ENCODE measurements at places on chromosomes 12 and 14.

- no peak for DNase-seq
These were observed 379.6 kb downstream of the LRIG3 start for GRCh38 chr12:58540480-58541299.

DNA sequence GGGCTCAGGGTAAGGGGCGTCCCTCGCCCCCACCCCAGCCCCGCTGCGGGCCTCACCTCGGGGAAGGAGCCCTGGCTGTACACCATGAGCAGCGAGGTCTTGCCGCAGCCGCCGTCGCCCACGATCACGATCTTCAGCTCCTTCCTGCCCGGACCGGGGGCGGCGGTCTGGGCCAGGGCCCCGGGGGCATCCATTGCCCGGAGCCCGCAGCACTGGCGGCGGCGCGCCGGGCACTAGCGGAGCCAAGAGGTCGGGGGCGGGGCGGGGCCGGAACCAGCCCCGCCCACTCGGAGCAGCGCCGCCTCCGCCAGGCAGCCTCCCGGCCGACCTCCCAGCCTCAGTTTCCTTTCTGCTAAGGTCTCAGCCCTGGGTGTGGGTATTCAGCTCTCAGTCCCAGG is at the start of gene RHOF:
Gene RHOF (minus strand): TSS at position 249 of the 398 bp plus-strand sequence. CDS start 55 bp downstream, at position 194.
- DNase-seq, result no peak

- no peak for DNase-seq
These were observed 41.5 kb downstream of the KIF21A start for GRCh38 chr12:39401459-39401858.

GRCh38 chr14:57057803-57058202 is 210.9 kb downstream of the EXOC5 start:
- no peak for DNase-seq

- peak; percentile 92 for DNase-seq
These were observed 92.0 kb downstream of the SCARB1 start for GRCh38 chr12:124771462-124772288.

- no peak for DNase-seq
These were observed 236.7 kb downstream of the FBXL14 start for GRCh38 chr12:1357711-1358110.

- DNase-seq, result no peak
These were observed 51.1 kb downstream of the SYNE3 start for GRCh38 chr14:95465358-95465757.

DNA sequence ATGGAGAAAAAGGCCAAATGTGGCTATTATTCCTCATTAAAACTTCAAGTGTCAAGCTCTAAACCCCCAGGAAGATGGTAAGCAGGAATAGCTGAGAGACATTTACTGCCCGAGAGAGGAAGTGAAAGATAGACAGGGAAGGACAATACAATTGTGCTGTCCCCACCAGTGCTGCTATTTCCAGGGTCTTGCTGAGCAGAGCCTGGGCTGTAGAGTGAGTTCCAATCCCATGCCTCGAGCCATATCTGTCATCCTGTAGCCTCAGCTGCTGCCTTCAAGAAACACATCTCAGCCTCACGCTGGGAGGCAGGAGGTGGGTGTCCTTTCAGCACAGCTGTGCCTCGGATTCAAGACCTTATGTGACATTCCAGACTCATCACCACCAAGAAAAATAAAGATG is 114.0 kb downstream of the RPAP3 start:
- DNase-seq, result no peak

DNA sequence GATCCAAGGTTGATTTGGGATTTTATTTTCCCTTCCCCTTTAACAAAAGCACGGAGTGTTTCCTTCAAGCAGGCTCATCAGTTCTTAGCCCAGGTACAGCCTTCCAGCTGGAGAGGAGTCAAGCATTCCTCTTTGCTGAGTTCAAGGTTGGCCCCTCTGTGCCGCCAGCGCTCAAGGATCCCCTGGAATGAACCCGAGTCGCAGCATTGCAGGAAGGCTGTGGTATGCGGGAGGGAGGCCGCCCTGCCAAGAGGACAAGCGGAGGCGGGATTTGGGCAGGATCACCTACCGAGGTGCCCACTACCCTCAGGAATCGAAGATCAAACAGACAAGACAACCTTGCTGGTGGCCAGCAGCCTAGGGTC is 53.9 kb upstream of the NCOR2 start:
- DNase-seq, result no peak

DNA sequence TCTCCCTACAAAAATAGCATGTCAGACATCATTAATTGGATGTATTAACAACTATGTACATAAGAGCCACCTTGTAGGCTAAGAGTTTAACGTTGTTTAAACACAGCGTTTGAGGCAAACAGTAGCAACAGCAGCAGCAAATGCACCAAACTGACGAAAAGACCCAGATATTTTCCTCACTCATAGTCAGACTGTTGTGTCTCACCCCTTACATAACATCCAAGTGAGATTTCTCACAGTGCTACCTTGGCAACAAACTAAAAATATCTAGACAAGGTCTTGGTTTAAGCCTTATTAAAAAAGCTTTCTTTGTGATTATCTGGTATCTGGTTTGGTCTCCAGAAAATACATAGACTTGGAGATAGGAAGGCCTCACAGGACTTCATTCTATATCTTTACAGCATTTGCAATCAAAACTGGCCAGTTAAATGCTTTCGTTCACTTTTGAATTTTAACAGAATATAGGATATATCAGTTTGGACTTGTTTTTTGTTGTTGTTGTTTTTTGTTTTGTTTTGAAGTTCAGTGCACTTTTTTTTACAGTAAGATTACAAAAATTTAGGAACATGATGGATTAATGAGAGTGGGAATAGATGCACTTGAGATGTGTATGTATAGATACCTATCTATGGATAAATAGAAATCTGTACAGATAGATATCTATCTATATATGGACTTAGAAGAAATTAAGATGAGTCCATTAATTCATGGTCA is 4.1 kb downstream of the BHLHE41 start:
- DNase-seq, result no peak
